ENCODE measurements at places on chromosomes 2 and 18.

DNA sequence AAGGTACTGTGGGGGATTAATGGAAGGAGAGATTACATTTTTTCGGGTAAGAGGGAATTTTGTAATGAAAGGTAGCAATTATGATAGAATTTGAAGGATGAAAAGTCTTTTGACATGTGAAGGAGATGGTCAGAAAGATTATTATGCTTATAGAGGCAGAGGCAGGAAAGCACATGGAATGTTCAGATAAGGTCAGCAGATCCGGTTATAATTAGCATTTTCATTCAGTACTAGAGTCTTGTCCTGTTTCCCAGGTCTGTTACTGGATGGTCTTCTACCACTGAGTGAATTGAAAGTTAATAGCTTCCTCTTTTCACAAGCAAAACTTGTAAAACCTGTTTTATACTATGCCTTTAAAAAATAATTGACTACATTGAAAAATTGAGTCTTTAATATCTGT lies 116.9 kb downstream of the PHLPP1 start:
- DNase-seq, result no peak
- no peaks in the 10 kb centered on the region for H3K27me3 ChIP-seq
- H3K4me3 ChIP-seq, result no peak overlapping the region
- no peaks in the 10 kb centered on the region for H3K36me3 ChIP-seq
- H3K4me1 ChIP-seq, result peaks cover 2% of the 10 kb centered on the region

- peaks cover 10% of the 10 kb centered on the region for H3K4me1 ChIP-seq
- no peaks in the 10 kb centered on the region for H3K36me3 ChIP-seq
- H3K27me3 ChIP-seq, result peaks cover 5% of the 10 kb centered on the region
- H3K27ac ChIP-seq, result no peak overlapping the region
- H3K4me3 ChIP-seq, result no peak overlapping the region
Observed at GRCh38 chr2:55430211-55430975, 10.7 kb upstream of the CCDC88A start.

DNA sequence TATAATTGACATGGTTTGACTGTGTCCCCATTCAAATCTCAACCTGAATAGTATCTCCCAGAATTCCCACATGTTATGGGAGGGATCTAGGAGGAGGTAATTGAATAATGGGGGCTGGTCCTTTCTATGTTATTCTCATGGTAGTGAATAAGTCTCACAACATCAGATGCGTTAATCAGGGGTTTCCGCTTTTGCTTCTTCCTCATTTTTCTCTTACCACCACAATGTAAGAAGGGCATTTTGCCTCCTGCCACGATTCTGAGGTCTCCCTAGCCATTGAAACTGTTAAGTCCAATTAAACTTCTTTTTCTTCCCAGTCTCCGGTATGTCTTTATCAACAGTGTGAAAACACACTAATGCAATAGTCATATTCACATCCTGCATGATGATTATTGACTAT lies 1073.3 kb upstream of the CDH2 start:
- H3K27me3 ChIP-seq, result no peaks in the 10 kb centered on the region
- no peak for DNase-seq
- H3K27ac ChIP-seq, result no peak overlapping the region
- H3K4me1 ChIP-seq, result no peaks in the 10 kb centered on the region
- H3K36me3 ChIP-seq, result peaks cover 5% of the 10 kb centered on the region
- no peak overlapping the region for H3K4me3 ChIP-seq

DNA sequence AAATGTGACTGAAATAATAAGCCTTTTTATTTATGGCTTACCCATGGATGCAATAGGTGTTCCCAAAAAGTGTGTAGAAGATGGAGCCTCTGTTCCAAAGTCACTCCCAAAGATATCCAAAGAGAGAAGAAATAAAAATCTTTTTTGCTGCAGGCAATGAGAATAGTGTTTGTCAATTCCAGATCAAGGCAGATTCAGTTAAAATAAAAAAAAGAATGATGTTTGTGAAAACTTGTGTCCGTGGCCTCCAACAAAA lies 43.9 kb downstream of the COMMD1 start:
- H3K4me3 ChIP-seq, result no peak overlapping the region
- no peak for DNase-seq
- no peaks in the 10 kb centered on the region for H3K36me3 ChIP-seq
- no peaks in the 10 kb centered on the region for H3K27me3 ChIP-seq
- peaks cover 3% of the 10 kb centered on the region for H3K4me1 ChIP-seq
- H3K27ac ChIP-seq, result no peak overlapping the region

- H3K27me3 ChIP-seq, result no peaks in the 10 kb centered on the region
- H3K4me1 ChIP-seq, result peaks cover 4% of the 10 kb centered on the region
- H3K36me3 ChIP-seq, result no peaks in the 10 kb centered on the region
Observed at GRCh38 chr18:49135877-49136276, 185.1 kb upstream of the SMAD7 start.

DNA sequence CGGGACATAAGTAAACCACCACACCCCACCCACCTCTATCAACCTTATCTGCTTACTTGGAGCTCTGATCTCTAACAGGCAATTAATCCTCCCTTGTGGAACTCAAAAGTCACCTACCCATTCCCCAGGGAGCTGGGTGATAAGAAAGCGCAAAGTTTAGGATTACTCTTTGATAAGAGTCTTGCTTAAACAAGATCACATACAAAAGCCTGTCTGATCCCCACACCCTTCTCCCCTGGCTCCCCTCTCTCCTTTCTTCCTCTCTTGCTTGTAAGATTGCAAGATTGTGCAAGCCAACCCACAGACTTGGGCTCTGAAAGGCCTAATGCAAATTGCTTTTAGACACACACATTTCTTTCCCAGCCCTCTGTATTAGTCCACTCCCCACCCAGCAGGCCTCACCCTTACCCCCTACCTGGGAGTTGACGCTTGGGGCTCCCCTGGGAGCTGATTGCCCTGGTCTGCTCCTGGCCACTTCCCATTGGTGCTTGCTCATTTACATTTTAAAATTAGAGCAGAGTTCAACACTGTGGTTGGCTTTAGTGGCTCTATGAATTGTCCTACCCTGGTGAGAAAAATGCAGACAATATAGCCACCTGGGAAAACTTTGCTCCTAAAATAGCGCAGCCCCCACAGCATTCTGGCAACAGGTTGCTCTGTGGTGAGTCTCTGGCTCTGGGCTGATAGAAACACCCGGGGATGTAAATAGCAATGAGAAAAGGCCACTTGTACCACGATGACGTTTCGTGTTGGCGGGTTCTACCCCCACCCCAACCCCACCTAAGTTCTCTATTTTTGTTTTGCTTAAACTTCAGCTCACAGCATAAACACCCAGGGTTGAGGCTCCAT lies 92.8 kb upstream of the MSH2 start:
- DNase-seq, result no peak
- no peak overlapping the region for H3K27ac ChIP-seq
- peaks cover under 1% of the 10 kb centered on the region for H3K27me3 ChIP-seq

- H3K27ac ChIP-seq, result no peak overlapping the region
- H3K36me3 ChIP-seq, result no peaks in the 10 kb centered on the region
- H3K4me3 ChIP-seq, result no peak overlapping the region
- no peaks in the 10 kb centered on the region for H3K27me3 ChIP-seq
- H3K4me1 ChIP-seq, result peaks cover 21% of the 10 kb centered on the region
Observed at GRCh38 chr2:12416600-12416999, 300.1 kb upstream of the TRIB2 start.

GRCh38 chr2:172745636-172746035 lies 10.0 kb downstream of the RAPGEF4 start:
- no peak overlapping the region for H3K27ac ChIP-seq
- H3K27me3 ChIP-seq, result peaks cover 47% of the 10 kb centered on the region
- peaks cover 11% of the 10 kb centered on the region for H3K36me3 ChIP-seq
- no peaks in the 10 kb centered on the region for H3K4me1 ChIP-seq

GRCh38 chr18:73986711-73987110 lies 160.9 kb downstream of the FBXO15 start:
- no peak for DNase-seq
- no peaks in the 10 kb centered on the region for H3K4me1 ChIP-seq
- H3K4me3 ChIP-seq, result no peak overlapping the region
- H3K27ac ChIP-seq, result no peak overlapping the region
- no peaks in the 10 kb centered on the region for H3K36me3 ChIP-seq

DNA sequence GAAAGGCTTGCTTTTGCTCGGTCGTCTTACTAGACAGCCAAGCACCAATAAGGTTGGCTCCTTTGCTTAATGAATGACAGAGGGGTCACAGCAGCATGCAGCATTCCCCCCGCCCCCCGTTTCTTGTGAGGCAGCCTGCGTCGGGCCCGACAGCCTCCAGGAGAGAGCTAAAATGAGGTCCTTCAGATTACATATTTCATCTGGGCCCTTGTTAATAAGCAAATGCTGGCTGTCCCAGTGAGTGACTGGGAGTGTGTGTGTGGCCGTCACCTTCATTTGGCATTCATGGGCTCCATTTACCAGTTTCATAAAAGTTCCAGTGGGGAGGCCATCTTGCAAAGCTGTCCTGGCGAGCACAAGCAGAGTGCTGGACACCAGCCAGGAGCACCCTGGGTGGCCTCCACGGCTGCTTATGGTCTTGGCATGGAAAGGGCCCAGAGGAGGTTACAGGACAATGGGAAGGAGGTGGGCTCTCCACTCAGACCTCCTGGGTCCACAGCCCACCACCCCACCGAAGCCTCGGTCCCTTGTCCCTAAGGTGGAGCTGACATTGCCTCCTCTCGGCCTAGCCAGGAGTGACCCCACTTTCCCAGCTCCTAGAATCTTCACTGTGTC lies 37.2 kb downstream of the ODC1 start:
- no peaks in the 10 kb centered on the region for H3K27me3 ChIP-seq
- no peak overlapping the region for H3K4me3 ChIP-seq
- no peak overlapping the region for H3K27ac ChIP-seq
- peaks cover 34% of the 10 kb centered on the region for H3K4me1 ChIP-seq
- DNase-seq, result no peak
- no peaks in the 10 kb centered on the region for H3K36me3 ChIP-seq

- peaks cover 7% of the 10 kb centered on the region for H3K27me3 ChIP-seq
- no peaks in the 10 kb centered on the region for H3K36me3 ChIP-seq
- H3K27ac ChIP-seq, result no peak overlapping the region
- H3K4me3 ChIP-seq, result no peak overlapping the region
- no peak for DNase-seq
- H3K4me1 ChIP-seq, result no peaks in the 10 kb centered on the region
Observed at GRCh38 chr2:126831234-126832005, 67.3 kb upstream of the TEX51 start.

GRCh38 chr2:156647377-156648010 lies 211.3 kb downstream of the GPD2 start:
- no peaks in the 10 kb centered on the region for H3K36me3 ChIP-seq
- no peak overlapping the region for H3K4me3 ChIP-seq
- no peaks in the 10 kb centered on the region for H3K4me1 ChIP-seq
- H3K27ac ChIP-seq, result no peak overlapping the region
- DNase-seq, result no peak

GRCh38 chr18:26425148-26425531 lies 123.2 kb downstream of the KCTD1 start:
- no peak overlapping the region for H3K4me3 ChIP-seq
- H3K27ac ChIP-seq, result no peak overlapping the region
- no peak for DNase-seq
- H3K4me1 ChIP-seq, result no peaks in the 10 kb centered on the region
- peaks cover 2% of the 10 kb centered on the region for H3K27me3 ChIP-seq

DNA sequence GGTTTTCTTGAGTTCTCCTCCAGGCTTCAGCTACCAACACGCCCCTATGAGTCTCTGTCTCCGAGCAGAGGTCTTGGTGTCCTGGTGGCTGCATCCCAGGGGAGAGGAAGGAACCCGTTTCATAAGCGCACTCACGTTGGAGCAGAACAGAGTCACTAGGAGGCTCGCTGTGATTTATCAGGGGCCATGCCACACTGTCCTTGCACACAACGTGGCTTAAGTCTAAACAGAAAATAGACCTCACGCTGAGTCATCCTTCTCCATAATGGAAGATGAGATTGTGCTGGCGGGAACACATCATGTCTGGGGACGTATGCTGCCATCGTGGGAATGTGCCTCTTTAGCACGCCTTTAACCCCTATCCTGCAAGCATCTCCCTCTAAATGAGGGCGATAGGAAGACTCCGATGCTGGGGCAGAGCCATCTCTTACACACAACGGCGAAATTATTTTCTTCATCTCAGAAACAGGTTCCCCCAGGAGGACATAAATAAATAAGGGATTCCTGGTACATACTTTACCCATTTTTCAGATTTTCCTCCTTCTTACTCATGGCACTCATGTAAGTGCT lies 211.4 kb downstream of the KLHL29 start:
- no peaks in the 10 kb centered on the region for H3K4me1 ChIP-seq
- no peaks in the 10 kb centered on the region for H3K36me3 ChIP-seq
- no peak overlapping the region for H3K27ac ChIP-seq
- DNase-seq, result peak; percentile 49

GRCh38 chr2:223104336-223105132 lies 52.5 kb downstream of the KCNE4 start:
- no peaks in the 10 kb centered on the region for H3K36me3 ChIP-seq
- no peak overlapping the region for H3K4me3 ChIP-seq
- H3K27me3 ChIP-seq, result no peaks in the 10 kb centered on the region
- DNase-seq, result no peak

DNA sequence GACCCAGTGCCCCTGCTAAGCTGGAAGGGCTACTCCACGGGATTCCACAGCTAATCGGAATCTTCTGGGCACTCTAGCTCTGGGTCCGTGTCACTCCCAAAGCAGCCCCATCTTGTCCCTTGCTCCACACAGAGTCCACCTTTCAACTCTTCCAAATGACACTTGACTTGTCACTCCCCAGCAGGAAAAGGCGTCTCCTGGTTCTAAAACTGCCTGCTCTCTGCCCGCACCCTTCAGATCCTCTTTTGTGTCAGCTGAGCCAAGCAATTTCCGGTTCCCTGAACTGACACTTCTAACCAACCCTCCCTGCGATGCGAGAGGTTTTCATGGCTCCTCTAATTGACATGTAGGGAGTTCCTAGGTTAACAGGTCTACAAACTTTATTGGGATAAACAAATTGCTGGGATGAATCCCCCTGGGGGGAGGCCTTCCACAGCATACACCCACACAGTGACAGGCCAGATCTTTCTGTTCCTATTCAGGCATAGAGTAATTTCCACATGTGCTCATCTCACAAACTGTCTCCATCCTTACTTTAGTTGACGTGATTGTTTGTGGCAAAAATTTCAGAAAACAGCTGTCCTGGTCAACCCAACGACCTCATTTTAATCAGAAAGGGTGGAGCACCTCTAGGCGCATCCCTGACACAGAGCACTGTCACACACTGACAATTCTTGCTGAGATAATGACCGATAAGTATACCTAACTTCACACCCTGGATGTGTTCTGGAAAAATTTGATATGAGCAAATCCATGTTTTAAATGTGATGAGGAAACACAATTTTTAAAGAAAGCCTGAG lies 104.9 kb downstream of the RBMS1 start:
- no peaks in the 10 kb centered on the region for H3K27me3 ChIP-seq
- H3K4me3 ChIP-seq, result peak overlapping the region; percentile 84
- peaks cover 81% of the 10 kb centered on the region for H3K4me1 ChIP-seq
- no peak overlapping the region for H3K27ac ChIP-seq
- peak; percentile 72 for DNase-seq

DNA sequence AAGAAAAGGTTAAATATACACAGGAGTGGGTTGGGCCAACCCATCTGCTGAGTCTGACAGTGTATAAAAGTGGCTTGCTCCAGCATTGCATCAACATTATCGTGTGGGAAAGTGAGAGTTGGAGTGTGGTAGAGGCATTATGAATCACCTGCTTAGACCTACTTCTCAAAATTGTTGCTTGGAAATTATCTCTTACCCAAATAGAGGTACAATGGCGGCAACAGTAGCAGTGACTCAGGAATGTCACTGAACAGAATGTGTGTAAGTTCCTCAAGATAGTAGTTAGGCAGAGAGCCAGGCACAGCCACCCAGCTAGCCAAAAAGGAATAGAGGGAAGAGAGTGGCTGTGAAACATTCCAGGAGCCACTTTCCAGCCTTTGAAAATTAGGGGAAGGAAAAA lies 616.0 kb downstream of the NUP35 start:
- H3K27ac ChIP-seq, result no peak overlapping the region
- H3K4me1 ChIP-seq, result no peaks in the 10 kb centered on the region
- DNase-seq, result no peak
- no peak overlapping the region for H3K4me3 ChIP-seq
- H3K27me3 ChIP-seq, result no peaks in the 10 kb centered on the region

Measured in natural killer cell treated with Interleukin-12 subunit alpha and Interleukin-12 subunit beta and Interleukin-15 and Interleukin-18, amount 100 ng/mL, for 72 hours (primary cell).